ENCODE measurements at places on chromosomes 5 and 9.
A peak's percentile ranks its signal among the peaks of the same experiment; 100 is the strongest.

DNA sequence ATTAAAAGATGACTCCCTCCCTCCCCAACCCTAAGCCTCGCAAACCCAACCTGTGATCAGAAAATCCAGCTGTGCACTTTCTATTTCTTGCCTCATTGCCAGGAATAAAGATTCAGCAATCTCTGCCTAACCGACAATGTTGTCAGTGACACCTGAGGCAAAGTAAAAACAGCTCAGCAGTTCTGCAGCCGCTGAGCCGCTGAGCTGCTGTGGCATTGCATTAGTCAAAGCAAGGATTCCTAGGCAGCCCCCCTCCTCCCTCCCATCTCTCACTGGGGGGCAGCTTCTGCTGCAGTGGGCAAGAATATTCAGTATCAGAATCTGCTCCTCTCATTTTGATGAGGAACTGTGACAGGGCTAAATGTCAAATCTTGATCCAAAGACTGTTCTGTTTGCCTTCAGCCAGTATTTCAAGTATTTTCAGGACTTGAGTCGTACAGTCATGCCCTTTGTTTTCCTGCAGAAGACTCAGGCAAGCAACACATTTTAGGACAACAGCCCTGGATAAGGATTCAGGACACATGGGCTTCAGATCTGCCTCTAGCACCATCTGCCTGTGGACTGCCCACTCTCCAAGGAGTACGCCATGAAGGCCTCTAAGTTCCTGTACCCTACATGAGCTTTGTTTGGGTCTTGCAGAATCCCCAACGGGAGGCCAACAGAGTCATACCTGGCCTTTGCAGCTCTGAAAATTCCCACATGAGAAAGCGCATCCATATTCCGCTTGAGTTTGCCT is 41.1 kb upstream of the DAP start:
- DNase-seq, result no peak

DNA sequence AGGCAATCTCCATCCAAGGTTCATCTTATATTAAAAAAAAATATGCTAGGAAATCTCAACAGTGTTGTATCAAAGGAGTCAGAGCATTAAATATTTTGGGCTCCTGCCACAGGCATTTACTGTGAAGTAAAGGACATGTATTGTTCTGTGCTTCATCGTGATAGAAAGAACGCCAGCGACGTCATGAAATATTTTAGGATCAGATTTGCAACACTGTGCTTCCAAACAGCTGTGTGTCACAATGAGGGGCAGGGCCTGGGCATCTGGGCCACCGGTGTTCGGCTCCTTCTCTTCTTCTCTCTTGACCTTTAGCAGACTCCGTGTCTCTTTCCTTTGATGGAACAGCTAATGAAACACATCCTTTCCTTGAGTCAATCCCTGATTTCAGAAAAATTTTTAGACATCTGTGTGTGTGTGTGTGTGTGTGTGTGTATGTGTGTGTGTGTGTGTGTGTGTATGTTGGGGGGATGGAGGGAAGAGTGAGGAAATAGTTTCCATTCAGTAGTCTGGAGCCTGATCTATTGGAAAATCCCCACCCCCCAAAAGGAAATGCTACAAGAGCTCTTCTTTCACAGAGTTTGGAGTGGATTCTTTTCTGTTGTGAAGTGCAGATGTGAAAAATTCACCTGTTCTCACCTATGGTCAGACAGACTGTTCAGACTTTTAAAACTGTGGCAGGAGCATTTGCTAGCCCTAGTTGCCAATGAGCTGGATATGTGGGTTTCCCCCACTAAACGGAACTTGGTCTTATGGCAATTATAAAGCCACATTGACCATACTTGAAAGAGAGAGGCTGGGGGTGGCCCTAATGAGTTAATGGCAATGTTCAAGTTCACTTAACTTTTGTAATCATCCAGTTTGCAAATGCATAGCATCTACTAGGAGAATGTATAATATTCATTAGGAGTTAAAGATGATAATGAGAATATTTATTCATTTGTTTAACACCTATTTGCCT is 18.1 kb upstream of the TNC start:
- no peak for DNase-seq

DNA sequence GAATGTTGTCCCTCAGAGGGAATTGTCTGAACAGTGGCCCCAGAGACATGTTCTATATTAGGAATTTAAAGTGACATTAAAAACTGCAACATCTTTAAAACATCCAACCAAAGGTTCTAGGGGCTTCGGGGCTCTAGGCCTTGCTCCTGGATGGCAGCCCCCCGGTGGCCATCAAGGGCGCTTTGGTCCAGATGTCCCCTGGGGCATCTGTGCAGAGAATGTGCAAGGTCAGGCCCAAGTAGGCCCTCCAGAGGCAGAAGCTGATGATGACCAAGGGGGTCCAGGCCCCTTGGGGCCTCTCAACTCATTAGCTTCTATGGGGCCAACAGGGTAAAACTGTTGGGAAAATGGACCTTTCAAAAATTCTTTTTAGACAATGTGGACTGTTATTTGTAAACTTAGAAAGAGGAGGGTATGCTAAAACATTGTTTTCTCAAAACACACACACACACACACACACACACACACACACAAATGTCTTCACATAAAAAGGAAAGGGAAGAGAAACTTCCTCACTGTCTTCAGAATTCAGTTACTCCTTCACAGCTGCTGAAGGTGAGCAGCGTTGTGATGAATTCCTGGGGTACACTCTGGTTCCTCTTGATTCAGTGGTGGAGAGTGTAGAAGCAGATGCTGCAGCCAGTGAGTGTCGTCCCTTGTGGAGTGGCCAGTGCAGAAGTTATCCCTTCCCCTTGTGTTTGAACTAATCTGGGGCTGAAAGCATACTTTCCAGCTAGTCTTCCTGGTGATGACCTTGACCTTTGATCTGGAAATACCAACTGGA is 125.2 kb downstream of the WDR41 start:
- DNase-seq, result no peak

DNA sequence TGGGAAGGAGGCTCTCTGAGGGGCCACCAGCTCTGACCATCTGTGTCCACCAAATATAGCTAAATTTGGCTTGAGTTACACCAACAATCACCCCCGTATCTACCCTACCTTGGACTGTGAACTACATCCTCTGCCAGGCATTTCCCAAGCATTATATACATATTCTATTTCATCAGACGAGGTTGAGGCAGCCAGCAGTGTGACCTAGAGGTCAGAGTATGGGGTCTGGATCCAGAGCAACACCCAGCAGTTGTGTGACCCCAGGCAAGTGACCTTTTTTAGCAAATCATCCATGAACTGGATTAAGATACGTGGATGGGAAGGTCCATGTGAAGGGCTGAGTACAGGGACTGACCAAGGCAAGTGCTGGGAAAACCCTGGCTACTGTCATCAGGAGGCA is 180.6 kb downstream of the HSPA4 start:
- DNase-seq, result no peak

DNA sequence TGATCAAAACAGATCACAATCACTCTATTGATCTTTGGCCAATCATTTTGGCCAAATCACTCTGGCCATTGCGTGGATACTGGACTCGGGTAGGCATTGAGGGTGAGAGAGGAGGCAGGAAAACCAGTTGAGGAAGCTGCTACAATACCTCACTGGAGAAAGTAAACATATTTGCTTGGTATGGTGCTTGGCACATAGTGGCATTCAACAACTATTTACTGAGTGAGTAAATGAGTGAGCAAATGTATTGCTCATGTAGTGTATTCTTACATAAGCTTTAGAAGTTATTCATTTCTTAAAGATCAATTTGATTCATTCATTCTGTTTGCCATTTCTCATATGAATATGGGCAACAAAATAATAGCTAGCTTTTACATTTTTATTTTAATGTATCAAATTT is 4.0 kb upstream of the DEPDC1B start:
- DNase-seq, result no peak

DNA sequence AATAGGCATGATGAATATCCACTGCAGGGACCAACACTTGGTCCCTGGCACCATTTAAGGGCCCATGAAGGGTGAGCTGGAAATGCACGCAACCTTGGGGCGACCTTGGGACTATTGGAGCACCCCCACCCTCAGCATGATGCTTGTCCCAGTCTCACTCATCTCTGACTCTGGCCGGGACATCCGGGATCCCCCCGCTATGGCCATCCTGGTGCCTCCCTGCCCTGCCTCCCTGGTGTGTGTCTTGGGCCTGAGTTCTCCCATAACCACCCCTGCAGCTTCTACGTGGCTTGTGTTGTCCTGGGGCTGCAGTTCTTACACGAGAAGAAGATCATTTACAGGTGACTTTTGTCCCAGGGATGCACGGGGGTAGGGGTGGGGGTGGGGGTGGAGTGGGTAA is 5.9 kb downstream of the ZDHHC12 start:
- no peak for DNase-seq

DNA sequence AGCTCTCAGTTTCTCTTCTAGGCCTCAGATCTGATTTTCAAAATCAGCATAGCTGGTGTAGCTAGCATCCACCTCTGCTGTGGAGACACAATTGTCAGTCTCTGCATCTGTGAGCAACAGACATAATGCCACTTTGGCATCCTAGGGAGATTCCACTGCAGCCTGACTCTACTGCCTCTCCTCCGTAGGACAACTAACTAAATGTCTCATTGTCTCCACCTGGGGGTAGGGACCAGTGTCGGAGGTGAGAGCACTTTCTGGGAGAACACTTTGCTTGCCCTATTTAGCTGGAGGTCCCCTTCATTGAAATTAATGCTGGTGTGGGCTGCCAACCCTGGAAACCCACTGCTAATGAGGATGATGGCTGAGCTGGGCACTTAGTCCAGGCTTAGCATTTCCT is 1.4 kb downstream of the PPP3R2 start:
- no peak for DNase-seq

GRCh38 chr5:150245808-150246207 is 43.8 kb downstream of the CAMK2A start:
- no peak for DNase-seq

DNA sequence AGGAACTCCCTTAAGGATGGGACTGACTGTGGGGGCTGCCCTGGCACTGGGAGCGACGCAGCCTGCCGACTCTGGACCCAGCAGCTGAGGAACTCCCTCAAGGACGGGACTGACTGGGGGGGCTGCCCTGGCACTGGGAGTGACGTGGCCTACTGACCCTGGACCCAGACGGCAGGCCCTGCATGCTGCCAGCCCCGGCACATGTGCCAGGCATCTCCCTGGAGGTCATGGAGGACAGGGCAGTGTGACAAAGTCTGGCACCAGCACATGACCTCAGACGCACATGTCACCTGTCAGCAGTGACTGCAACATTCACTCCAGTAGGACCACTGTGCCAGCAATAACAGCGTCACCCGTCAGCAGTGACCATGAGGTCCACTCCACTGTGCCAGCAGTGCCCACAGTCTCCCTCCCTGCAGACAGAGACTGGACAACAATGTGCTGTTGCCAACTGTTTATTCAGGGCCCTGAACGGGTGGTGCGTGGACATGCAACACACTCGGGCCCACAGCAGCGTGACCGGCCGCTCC is 4.5 kb downstream of the FBXW5 start:
- DNase-seq, result no peak

DNA sequence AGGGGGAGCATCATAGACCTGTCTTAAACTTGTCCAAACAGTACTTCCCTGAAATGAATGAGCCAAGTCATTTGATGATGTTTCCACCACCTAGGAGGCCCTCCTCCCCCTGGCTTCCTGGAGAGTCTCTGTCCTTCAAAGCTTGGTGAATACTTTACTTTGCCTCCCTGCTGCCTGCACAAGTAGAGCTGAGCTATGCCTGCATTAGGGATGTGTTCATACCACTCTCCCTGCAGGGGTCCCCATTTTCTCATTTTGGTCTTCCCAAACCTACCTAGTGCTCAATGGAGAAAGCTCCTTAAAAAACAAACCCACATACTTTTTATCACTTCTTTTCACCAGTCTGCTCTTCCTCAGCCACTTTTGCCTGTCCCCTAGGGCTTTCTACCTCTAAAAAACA is 7.7 kb downstream of the CCNI2 start:
- peak; percentile 48 for DNase-seq

DNA sequence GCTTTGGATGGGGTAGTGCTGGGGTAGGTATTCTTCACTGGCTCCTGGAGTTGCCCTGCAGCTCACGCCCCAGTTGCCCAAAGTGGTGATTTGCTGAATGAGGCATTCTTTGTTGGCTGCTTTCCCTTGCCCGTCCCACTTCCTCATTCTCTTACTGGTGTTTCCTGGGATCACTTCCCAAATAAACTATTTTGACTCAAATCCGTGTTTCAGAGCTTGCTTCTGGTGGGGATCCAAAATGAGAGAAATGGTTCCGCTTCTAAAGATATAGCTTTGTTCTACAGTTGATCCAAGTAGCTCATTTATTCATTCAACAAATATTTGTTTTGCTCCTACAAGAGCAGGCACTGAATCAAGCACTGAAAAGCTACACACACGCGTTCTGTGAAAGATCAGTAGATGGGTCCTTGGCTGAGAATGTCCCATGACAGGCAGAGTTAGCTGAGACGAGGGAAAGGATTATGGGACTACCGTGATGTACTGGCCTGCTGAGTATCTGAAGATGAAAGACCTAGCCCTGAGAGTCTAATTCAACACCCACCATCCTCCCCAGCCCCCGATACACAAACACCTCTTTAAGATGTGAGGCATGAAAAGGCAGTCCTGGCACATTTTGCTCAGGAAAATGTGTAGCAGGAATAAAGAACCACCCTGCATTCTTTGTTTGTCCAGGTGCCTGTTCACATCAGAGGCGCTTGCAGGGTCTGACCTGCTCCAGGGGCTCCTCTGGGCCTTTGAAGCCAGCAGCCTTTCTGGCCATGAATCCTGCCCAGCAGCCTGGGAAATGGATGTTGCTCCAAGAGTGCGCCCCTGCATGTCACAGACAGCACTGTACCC is 143.1 kb upstream of the RANBP3L start:
- DNase-seq, result no peak

DNA sequence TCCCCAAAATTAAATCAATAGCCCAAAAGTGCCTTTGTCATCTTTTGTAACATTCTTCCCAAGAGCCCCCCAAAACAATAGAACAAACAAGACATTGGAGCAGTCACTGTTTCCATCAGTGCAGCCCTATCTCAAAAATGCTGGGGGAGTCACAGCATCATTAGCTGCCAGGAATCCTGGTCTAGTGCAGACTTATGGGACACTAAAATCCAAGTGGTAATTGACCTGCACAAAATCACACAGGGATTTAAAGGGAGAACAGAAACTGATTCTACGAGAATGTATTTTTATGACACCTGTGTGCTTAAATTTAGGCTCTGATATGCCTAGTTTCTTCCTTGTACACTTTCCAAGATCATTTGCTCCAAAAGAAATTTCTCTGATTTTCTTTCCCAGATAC is 172.9 kb downstream of the GLIS3 start:
- no peak for DNase-seq

GRCh38 chr5:173042763-173043107 is 13.4 kb upstream of the CREBRF start:
- no peak for DNase-seq

- DNase-seq, result no peak
Observed at GRCh38 chr9:3804103-3804502, 278.3 kb upstream of the RFX3 start.

GRCh38 chr5:62266573-62266972 is 39.4 kb upstream of the KIF2A start:
- DNase-seq, result no peak

- no peak for DNase-seq
Observed at GRCh38 chr9:109859447-109859846, 79.4 kb downstream of the PALM2AKAP2 start.

GRCh38 chr9:134607971-134608370 is 33.6 kb upstream of the COL5A1 start:
- DNase-seq, result no peak
